ENCODE measurements at places on chromosomes 12 and 14.

DNA sequence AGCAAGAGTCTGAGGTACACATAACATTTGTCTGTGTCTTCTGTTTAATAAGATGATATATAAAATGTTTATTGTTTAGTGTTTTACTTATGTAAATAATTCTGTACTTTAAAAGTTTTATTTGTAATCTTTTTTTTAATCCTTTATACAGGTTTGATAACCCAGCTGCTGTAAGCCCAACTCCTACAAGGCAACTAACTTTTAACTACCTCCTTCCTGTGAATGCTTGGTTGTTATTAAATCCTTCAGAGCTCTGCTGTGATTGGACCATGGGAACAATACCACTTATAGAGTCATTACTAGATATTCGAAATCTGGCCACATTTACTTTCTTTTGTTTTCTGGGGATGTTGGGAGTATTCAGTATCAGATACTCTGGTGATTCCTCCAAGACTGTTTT, 24.1 kb downstream of the TMTC3 start:
- no peak for DNase-seq

- DNase-seq = peak; percentile 43
Measured at GRCh38 chr14:105890474-105891220, 364.3 kb downstream of the TMEM121 start.

DNA sequence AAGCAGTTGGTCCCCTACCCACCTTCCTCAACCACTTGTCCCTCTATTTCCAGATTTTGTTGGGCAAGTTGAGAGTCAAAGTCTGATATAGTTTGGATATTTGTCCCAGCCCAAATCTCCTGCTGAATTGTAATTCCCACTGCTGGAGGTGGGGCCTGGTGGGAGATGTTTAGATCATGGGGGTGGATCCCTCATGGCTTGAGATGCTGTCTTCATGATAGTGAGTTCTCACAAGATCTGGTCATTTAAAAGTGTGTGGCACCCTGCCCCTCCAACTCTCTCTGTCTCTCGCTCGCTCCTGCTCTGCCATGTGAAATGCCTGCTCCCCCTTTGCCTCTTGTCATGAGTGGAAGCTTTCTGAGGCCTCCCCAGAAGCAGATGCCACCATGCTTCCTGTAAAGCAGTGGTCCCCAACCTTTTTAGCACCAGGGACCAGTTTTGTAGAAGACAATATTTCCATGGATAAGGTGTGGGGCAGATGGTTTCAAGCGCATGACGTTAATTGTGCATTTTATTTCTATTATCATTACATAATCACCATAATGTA, 37.3 kb upstream of the BCL11B start:
- peak; percentile 28 for DNase-seq

GRCh38 chr12:74129702-74130101, 407.9 kb upstream of the ATXN7L3B start:
- no peak for DNase-seq

- DNase-seq = no peak
Measured at GRCh38 chr14:64912261-64912660, 2.0 kb upstream of the CHURC1 start.

DNA sequence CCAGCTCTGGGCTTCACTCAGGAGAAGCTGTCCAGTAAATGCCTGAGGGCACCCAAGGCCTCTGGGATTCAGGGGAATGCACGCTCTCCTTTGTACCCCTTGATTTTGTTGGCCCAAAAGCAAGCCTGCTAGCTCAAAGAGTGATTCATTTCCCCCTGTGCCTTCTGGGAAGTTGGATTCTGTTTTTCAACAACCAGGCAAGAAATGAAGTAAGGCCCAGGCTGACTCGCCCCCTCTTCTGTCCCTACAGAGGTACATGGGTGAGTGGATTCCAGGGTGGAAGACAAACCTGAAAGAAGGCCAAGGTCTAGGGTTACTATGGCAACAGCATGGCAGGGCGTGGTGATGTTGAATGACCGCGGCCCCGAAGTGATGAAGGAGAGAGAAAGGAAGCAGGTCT, 9.3 kb upstream of the SERPINA5 start:
- no peak for DNase-seq

GRCh38 chr12:93645702-93646101, 31.5 kb upstream of the CRADD start:
- no peak for DNase-seq

- DNase-seq = no peak
Measured at GRCh38 chr12:88575361-88575970, 4.8 kb downstream of the KITLG start.

- no peak for DNase-seq
Measured at GRCh38 chr14:38737686-38738407, 365.2 kb downstream of the SEC23A start.

Measured in activated CD8-positive, alpha-beta memory T cell treated with anti-CD3 and anti-CD28 coated beads, Interleukin-2, amount 50 U/mL, for 48 hours (primary cell).